ENCODE measurements at places on chromosomes 12 and 14.
A peak's percentile ranks its signal among the peaks of the same experiment; 100 is the strongest.

DNA sequence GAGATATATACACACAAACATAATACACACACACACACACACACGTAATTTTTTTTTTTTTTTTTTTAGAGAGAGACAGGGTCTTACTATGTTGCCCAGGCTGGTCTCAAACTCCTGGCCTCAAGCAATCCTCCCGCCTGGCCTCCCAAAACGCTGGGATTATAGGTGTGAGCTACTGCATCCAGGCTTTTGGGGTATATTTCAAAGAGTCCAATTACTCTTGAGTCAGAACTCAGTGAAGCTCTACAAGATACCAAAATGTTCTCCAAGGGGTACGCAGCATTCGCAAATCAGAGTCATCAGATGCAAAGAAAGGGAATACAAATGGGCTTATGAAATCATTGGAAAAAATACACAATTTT is 54.0 kb downstream of the PHLDA1 start:
- DNase-seq = no peak

DNA sequence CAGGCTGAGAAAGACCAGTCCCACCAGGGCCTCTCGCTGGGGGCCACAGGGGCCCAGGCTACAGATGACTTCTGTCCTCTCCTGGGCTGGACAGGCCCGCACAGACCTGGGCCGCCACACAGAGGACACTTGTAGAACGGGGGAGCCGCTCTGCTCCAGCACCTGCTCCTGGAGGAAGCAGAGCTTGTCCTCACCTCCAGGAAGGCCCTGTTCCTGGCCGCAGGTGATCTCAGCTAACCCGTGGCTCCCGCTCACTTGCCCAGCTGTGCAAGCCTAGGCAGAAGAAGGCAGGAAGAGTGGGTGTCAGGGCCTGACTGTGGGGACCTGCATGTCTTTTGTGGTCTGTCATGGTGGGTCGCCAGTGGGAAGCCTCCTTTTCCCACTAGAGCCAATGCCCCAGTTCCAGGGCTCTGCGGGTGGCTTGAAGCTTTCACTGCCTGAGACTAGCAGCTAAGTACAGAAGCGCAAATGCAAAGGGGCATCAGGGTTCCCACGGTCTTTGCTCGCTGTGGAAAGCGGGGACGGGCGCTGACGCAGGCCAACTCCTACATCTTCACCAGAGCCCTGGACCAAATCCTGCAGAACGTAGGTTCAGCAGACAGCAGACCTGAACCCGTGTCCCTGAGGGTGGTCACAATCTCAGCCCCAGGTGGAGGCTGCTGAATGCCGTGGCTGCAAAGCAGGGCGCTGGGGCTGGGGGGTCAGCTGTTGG is 8.8 kb upstream of the CEP170B start:
- peak; percentile 51 for DNase-seq

DNA sequence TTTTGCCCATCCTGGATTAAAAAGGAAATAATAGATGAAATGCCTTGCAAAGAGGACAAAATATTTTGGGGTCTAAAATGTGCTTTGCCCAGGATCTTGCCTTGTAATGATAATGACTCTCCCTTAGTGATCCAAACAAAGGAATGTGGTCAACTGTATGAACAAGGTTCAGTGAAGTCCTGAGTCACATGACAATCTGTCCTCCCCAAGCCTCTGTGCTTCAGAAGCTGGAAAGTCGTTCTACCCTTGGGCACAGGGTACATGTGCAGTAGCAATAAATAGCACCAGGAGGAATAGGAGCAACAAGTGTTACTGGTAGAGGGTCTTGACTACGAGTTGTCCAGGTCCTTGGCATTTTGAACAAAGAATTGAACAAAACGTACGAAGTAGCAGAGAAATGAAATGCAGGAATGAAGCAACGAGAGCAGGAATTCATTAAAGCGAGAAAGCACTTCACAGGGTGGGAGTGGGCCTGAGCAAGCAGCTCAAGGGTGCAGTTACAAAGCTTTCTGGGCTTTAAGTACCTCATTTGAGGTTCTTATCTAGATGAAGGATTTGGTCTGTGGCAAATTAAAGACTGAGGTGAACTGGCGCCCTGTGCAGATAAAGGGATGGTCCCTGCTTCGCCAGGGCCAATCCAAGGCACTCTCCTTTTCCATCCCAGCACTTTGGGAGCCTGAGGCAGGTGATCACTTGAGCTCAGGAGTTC is 65.8 kb downstream of the RESF1 start:
- peak; percentile 15 for DNase-seq

DNA sequence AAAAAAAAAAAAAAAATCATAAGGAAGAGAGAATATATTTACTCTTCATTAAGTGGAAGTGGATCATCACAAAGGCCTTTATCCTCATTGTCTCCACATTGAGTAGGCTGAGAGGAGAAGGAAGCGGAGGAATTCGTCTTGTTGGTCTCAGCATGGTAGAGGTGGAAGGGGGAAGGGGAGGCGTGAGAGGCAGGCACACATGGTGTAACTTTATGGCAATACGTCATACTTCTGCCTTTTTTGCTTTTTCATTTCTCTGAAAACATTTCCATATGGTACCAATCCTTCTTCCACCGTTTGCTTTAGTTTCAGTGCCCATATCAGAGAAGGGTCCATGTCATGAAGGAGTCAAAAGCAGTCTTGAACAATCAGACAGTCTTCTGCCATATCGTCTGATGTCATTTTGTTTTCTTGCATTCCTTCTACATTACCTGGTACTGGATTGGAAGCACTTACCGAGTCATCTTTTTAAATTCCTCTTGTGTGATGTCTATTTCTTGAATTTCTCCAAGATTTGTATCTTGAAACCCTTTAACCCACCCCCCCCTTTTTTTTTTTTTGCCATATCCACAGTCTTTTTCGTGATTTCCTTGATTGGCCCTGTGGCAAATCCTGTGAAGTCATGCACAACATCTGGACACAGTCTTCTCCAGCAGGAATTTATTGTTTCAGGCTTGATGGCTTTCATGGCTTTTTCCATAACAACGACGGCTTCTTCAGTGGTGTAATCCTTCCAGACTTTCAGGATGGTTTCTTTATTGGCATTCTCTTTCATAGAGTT is 8.9 kb downstream of the FUT8 start:
- no peak for DNase-seq

DNA sequence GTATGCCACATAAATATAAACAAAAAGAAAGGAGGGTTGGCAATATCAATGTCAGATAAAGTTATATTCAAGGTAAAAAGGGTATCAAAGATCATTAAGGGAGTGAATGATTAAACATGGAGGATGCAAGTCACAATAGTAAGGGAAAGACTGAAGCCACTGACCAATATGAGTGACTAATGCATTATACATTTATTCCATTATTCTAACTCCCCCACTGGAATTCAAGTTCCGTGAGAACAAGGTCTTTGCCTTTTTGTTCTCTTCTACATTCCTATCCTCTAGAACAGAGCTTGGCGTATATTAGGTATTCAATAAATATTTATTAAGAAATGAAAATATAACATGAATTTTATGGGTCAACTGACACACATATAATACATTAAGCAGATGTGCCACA is 30.7 kb downstream of the MAP4K5 start:
- DNase-seq = no peak

DNA sequence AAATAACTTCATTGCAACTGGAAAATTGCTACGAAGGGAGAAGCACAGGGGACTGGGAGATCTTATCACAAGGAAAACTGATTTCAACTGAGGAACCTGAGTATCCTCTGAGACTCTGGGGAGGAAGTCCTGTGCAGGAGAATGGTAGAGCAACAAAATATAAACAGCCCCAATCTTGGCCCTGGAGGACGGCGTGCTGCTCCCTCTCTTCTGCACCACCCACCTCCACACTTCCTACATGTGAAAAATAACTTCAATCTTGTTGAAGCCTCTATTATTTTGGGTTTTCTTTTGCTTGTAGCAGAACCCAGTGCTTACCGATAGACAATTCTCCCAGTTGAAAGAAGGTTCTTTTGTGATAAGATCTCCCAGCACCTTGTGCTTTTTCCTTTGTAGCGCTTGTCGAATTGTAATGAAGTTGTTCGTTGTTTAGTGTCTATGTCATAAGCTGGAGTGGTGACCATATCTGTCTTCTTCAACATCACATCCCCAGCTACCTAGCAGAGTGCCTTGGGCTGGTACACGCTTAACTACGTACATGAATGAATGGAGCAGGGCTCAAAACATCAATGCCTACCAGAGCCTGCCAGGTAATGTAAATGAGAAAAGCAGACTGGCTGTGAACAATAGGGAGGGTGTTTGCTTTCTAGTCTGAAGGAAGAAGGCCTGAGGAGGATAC is 2.8 kb upstream of the CD4 start:
- no peak for DNase-seq

GRCh38 chr12:3137268-3137781 is 60.1 kb downstream of the TSPAN9 start:
- no peak for DNase-seq

GRCh38 chr12:85147331-85147730 is 111.2 kb downstream of the LRRIQ1 start:
- no peak for DNase-seq

- DNase-seq = no peak
Observed at GRCh38 chr14:64025479-64025878, 172.7 kb downstream of the SYNE2 start.

GRCh38 chr12:2641207-2641606 is 153.6 kb upstream of the FKBP4 start:
- no peak for DNase-seq

- no peak for DNase-seq
Observed at GRCh38 chr12:107429006-107429705, 256.4 kb upstream of the PWP1 start.

GRCh38 chr12:78864870-78865463 is 393 bp downstream of the SYT1 start:
- DNase-seq = no peak

GRCh38 chr12:5272018-5272785 is 159.7 kb upstream of the NTF3 start:
- DNase-seq = no peak

GRCh38 chr12:21992823-21993222 is 51.6 kb upstream of the ABCC9 start:
- DNase-seq = no peak

GRCh38 chr14:33773205-33774030 is 177.5 kb downstream of the EGLN3 start:
- no peak for DNase-seq

DNA sequence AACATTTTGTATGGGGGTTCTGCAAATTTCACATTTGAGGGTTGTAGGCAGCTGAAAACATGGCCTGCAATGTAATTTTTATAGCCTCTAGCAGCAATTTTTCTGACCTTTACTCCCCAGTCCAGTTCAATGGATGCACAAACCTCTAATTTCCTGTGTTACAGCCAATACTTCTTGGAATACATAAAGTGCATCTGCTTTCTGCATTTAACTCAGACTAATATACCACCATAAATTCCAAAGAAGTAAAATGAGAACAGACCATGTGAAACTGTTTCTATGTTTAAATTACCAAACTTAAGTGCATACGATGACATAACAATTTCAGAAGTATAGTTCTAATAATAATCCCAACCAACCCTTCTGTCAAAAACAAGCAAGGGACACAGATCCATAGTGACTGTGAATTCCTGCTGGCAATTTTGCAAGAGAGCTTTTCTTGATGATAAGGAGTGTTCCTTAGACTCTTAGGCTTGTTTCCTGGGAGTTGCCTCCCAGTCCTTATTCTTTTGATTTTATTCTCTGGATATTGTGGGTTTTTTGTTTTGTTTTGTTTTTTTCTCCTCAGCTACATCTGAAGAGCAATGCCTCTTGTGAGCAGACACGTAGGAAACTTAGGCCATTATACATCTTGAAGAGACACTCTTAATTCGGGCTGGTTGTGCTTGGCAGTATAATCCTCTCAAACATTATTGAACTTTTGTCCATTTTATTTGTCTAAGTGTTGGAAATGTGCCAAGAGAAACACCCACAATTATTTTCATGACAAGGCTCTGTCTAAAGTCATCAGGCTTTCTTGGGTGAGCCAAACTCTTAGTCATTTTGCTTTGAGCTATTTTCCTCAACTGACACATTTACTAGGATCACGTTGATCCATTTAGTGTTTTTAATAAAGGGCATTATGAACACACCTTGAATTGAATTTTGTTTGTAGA is 51.3 kb upstream of the RERGL start:
- DNase-seq = no peak

DNA sequence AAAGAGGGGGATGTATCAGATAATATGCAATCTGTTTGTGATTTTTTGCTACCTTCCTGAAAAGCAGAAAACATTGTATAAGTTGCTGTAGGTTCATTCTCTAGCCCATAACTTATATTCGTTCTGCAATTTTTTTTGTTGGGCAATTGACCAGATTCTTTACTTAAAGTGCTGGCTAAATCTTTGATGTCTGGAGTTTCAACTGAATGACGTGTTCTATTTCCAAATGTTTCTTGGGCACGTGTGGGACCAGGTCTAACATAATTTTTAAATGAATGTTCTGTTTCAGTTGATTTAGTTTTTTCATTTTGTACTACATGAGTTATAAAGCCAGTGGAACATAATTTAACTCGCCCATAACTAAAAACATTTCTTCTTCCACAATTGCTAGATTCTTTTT is 3.8 kb downstream of the MLH3 start:
- no peak for DNase-seq

DNA sequence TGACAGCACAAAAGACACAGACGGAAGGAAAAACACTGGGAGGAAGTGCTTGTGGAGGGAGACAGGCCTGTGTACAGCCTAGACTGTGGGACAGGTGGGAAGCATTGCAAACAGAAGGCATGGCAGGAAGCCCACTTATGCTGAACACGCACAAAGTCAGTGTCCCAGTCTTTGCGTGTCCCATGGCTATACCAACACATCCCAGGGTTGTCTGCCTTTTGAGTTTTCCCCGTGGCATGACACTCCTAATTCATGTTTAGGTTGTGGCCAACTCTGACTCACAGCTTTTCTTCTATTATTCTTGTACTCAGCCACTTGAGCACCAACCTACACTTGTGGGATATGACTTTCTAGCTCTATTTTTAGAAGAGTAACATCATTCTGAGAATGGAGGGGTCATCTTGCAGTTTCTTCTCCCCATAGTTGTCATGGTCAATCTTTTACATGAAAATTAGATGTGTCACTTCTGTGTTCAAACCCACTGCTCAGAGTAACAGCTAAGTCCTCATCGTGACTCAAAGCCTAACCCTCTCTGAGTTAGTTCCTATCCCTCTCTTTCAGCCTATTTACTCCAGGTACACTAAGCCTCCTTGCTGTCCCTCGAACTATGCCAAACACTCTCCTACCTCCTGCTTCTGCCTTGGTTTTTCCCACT is 27.5 kb upstream of the JPH4 start:
- DNase-seq = no peak

DNA sequence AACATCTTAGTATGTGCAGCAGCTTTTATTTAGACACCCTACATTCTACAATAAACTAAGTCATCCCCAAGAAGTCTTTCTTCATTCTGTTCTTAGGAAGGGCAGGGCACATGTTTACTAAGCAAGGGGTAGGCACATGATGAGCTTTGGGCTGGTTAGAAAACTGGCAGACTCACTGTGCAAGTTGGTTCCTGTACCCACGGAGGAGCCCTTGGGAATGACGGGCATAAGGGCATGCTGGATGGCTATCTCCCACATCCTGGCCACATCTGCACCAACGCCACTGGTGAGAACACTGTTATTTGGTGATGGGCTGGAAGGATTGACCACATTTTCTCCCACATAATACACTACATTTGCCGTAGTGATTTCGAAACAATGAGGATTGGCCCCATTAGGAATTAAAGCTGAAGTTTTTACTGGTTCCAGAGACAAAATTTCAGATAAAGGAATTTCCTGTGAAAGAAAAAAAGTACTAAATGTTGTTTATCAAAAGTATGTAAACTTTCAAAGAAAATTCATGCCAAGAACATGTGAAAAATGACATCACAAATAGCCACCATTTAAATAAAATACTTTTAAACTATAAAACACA is 297.0 kb downstream of the PRKD1 start:
- DNase-seq = no peak
